ELR (cell line): ENCODE measurements at places on chromosomes 1 and 21.

DNA sequence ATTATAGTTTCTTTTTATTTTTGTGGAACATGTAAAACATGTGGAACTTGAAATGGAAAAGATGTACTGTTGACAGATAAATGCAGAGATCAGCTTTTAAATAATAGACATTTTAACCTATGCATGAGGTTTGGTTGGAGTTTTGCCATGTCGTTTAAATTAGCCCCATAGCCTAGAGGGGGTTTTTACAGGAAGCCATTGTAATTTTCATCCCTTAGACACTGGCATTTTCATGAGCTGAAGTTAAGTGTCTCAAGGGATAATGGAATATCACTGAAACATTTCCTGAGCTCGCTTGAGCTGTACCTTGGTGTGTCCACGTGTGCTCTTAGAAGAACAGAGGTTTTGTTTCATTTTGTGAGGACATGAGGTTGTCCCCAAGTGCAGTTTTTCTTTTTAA is 54.2 kb downstream of the HMCN1 start:
- no peak for DNase-seq

DNA sequence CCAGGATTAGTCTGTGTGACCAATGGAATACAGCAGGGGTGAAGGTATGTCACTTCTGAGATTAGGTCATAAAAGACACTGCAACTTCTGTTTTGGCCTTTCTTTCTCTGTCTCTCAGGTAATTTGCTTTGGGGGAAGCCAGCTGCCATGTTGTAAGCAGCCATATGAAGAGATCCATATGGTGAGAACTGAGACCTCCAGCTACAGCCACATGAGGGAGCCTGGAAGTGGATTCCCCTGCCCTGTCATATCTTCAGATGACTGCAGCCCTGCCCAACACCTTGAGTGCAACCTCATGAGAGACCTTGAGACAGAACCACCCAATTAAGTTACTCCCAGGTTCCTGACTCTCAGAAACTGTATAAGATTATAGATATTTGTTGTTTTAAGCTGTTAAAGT is 70.1 kb upstream of the ESRRG start:
- peak; percentile 12 for DNase-seq

GRCh38 chr1:12296623-12297022 is 66.8 kb downstream of the VPS13D start:
- peak; percentile 80 for DNase-seq

DNA sequence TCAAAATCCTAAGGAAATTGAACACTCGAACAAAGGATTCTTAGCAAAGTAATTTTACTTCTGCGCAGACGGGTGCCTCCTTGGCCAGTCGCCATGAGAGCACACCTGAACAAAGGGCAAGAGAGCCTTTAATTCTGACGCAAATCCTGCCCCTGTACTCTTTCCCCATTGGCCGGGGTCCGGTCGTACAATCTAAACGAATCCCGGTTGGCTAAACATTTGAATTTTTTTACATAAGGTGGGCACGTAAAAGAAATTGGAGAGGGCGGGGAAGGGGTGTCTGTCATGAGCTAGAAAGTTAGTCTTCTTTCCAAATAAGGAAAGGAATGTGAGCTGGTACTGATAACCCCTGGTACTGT is 8.2 kb upstream of the IL22RA1 start:
- DNase-seq = no peak

- DNase-seq = no peak
Measured at GRCh38 chr1:239587574-239588369, 201.4 kb downstream of the CHRM3 start.

DNA sequence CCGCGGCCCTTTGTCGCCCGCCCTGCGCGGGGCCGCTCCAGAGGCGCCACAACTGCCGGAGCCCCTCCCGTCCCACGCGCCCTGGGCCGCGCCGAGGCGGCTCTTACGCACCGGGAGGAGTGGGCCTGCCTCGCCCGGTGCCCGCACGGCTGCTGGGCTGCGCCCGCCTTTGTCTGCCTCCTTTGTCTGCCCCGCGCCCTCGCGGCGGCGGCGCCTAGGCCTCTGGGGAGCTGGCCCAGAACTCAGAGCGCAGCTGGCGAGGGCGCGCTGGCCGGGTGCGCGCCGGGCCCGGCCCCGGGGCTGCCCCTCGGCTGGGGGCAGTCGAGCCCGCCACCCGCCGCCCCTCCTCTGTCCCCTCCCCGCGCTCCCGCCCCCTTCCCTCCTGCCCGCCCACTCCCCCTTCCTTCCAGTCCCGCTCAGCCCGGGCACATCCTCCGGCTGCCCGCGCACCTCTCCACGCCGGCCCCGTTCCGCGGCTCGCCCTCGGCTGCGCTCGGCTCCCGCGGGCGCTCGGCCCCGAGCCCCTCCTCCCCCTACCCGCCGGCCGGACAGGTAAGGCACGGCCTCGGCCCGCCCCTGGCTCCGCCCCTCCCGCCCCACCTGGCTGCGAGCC is at the start of gene DRAXIN:
Gene DRAXIN (plus strand): TSS at position 409 of the 613 bp plus-strand sequence. CDS start 14,549 bp downstream, outside the sequence.
- no peak for DNase-seq
